ENCODE measurements at places on chromosomes 2 and 18.

DNA sequence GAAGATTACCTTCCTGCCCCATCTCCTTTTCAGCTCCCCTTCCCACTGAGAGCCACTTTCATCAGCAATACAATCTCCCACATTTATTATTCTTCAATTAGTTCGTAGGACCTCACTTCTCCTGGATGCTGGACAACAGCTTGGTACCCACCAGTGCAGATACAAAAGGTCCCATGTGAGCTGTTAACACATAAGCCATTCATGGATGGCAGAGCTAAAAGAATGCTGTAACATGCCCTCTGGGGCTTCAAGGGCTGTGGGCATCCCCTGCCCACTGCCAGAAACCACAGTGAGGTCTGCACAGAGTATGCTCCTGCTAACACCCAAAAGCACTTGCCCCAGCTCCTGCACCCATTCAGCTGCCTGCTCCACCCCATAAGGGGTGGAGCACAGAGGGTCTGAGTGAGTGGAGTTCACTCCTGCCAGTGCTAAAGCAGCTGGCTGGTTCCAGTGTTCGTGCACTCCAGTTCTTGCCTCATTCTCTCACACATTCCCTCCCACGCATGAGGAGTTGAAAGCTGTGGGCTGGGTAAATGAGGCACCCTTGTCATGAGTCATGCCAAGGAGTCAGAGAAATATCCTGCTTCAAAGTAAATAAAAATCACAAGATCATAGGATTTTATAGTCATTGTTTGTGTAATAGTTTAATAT is 305.9 kb upstream of the TMEFF2 start:
- no peak for DNase-seq
- H3K27ac ChIP-seq = no peak overlapping the region
- H3K27me3 ChIP-seq = no peaks in the 10 kb centered on the region

DNA sequence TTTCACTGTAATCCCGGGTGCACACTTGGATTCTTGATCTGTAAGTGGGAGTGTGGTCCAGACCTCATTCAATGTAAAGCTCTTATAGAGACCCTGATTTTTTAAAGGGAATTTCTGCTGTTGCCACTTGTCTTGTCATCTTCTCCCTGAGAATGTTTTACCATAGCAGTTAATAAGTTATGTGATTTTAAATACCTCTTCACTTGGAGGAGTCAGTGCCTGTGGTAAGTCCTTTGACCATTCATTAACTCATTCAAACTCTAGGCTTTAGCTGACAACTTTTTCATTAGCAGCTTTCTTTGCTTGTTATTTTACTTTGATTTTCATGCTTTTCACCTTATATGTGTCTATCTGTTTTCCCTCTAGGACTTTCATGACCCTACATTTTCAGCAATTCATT is 51.3 kb downstream of the FMNL2 start:
- no peaks in the 10 kb centered on the region for H3K36me3 ChIP-seq
- no peak for DNase-seq
- no peaks in the 10 kb centered on the region for H3K4me1 ChIP-seq
- no peak overlapping the region for H3K4me3 ChIP-seq
- H3K27me3 ChIP-seq = no peaks in the 10 kb centered on the region

DNA sequence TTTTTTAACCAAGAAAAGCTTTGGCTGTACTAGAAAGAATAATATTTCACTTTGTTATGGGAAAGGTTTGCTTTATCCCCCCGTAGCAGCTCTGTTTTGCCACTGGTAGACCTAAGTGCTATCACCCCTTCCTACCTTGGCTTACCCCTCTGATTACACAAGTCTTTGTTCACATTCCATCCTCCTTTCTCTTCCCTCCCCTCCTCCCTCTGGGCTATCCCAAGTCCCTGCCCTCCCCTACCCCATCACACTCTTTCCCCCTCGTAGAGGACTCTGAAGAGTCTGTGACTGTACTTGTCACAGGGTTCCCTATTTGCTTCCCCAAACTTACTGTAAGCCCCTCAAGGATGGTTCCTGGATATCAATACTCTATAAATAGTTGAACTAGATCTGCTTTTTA is 152.9 kb upstream of the NOSTRIN start:
- no peaks in the 10 kb centered on the region for H3K36me3 ChIP-seq
- H3K27ac ChIP-seq = no peak overlapping the region
- no peaks in the 10 kb centered on the region for H3K4me1 ChIP-seq
- DNase-seq = no peak
- H3K4me3 ChIP-seq = no peak overlapping the region
- H3K27me3 ChIP-seq = no peaks in the 10 kb centered on the region

DNA sequence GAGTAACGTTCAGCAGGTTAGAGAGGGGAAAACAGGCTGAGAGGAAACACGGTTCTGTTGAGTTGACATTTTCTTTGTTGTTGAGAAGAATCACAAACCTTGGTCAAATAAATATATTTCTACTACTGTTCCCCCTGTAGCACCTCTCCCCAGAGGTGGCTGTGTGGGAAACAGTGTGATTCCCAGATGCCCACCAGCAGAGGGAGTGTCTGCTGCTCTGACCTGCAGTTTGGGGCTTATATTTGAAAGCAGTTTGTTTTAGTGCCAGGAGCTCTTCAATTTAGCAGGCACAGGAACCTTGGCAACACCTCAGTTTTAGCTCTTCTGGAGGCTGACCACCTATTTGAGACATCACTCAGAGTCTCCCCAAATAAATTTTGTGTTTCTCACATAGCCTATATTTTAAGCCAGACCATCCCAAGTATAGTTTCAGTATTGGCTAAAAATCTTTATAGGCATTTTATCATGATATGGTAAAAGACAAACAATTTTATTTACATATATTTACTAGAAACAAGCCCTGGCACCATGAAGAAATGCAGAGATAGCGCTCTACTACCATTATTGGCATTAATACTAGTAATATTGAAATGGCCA is 75.7 kb downstream of the PIK3C3 start:
- H3K36me3 ChIP-seq = peaks cover 53% of the 10 kb centered on the region
- H3K27ac ChIP-seq = no peak overlapping the region
- no peaks in the 10 kb centered on the region for H3K27me3 ChIP-seq
- no peaks in the 10 kb centered on the region for H3K4me1 ChIP-seq
- H3K4me3 ChIP-seq = no peak overlapping the region
